ENCODE measurements at places on chromosomes 2 and 18.

DNA sequence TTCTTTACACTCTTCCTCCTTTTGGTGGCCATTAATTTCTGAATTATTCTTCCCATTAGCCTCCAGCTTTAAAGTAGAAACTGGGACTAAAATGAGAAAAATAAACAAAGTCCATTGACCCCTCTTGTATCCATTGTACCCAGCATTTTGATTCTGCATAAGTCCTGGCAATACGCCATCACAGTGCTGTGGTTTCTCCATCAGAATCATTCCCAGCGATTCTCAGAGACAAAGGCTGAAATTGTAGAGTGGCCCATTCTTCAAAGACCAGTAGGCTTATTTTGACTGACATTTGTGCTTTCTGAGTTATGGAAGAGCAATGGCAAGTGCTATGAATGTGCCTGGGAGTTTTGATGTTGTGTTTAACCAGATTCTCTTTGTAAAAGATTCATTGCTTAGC, 199.3 kb upstream of the GALNT5 start:
- DNase-seq, result no peak

DNA sequence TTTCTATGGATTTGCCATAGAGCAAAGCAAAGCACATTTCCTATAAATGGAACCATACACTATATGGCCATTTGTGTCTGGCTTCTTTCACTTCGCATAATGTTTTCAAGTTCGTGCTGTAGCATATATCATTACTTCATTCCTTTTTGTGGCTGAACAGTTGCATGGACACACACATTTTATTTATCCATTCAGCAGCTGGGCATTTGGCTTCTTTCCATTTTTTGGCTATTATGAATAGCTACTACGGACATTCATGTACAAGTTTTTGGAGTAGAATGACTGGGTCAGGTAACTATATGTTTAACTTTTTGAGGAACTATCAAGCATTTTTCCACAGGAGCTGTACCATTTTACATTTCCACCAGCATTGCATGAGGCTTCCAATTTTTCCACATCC, 10.7 kb upstream of the SELENOI start:
- DNase-seq, result no peak

DNA sequence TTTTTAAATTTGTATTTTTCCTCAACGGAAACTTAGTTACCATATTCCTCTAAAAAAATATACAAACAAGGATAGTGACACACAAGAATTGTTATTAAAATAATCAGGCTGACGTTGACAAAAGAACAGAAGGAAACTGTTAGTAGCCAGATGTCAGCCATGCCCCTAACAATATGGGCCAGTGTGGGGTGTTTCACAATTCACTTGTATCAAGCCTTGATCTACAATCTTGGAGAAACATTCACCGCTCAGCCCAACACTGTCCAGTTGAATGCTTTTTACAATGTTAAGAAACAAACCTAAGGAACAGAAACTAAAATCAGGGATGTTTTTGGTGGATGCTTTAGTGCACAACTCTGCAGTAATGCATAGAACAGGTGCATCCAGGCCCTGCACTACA, 44.6 kb downstream of the TMEFF2 start:
- DNase-seq, result no peak

- DNase-seq, result no peak
Measured at GRCh38 chr18:67072791-67073190, 443.7 kb downstream of the DSEL start.

DNA sequence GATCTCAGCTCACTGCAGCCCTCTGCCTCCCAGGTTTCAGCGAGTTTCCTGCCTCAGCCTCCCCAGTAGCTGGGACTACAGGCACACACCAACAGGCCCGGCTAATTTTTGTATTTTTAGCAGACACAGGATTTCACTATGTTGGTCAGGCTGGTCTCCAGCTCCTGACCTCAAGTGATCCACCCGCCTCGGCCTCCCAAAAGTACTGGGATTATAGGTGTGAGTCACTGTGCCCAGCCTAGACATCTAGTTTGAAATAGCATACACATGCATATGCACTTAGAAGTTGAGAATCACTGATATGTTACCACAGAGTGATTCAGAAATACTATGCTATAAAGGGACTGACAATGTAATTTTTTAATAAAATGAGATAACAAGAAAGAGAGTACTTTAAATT, 69.8 kb upstream of the CDKL4 start:
- no peak for DNase-seq

All from stimulated activated CD8-positive, alpha-beta memory T cell treated with anti-CD3 and anti-CD28 coated beads, Interleukin-4, amount 100 ng/mL, for 1 hour (primary cell).